ENCODE measurements at places on chromosomes 5 and 9.
A peak's percentile ranks its signal among the peaks of the same experiment; 100 is the strongest.

DNA sequence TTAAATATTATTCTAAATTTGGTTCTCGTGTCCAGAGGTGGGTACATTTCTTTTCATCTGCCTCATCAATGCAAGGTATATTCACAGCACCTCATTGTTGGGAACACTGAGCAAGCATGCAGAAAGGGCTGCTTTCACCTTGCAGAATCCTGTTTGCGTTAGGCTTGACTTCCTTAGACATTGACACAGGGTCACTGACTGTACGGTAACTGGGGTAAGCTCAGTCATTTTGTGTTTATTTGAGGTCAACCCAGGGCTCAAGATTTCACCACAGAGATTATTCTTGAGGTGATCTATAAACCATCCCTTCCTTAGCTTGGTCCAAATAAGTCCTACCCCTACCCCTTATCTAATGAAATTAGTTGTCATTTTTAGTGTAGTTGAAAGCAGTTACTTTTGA is 1.7 kb upstream of the PTPDC1 start:
- no peak for DNase-seq

GRCh38 chr9:69455311-69455710 is 130.3 kb downstream of the ENTREP1 start:
- no peak for DNase-seq

DNA sequence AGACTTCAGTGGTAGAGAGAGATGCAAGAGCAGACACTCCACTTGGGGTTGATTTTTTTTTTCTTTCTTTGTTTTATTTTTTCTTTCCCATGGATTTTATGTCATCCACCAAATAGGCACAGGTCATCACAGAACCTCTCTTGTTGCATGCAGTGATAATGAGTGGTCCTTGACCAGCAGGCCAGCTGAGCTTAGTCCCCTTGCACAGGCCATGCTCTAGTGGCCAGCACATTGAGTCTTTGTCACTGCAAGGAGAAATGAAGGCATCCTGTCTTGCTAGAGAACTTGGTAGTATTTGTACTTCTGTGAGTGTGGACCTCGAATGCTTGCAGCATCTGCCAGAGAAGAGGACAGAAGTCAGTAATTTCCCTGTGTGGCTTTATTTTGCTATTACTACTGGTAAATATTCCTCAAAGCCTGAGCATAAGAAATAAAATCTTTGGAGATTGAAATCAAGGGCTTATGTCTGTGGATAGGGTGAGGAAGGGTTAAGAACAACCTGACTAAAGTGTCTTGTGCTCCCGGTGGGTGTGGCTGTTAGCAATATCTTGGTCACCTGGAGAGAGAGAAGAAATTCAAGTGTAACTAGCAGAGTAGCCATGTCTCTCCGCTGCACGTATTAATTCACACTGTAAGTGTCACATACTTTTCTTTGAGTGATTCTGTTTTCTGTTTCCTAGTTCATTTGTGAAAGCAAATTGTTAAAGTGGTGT is 45.3 kb upstream of the NCS1 start:
- no peak for DNase-seq

DNA sequence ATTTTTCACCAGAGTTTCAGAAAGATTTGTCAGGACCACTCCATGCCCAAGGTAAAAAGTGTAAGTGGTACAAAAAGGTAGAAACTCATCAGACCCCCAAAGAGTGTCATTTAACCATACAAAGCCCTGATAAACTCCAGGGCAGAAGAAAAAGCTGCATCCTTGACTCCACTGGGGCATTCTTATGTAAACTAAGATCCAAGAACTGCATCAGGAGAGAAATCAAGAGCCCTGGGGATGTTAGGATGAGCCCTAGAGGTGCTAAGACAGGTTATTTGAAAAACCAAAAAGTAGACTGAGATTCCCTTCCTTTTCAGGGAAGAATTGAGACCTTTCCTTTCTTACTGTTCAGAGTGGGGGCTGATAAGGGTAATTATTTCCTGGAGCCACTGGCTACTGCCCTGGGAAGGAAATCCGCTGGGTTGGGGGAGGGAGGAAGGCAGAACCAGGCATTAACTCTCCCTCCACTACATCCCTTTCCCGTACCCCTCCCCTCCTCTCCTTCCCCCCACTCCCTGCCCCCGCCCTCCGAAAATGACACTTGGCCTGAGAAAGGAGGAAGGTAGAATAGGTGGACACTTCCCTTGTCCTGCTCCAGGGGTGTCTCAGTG is 54.7 kb downstream of the FXN start:
- DNase-seq: no peak

DNA sequence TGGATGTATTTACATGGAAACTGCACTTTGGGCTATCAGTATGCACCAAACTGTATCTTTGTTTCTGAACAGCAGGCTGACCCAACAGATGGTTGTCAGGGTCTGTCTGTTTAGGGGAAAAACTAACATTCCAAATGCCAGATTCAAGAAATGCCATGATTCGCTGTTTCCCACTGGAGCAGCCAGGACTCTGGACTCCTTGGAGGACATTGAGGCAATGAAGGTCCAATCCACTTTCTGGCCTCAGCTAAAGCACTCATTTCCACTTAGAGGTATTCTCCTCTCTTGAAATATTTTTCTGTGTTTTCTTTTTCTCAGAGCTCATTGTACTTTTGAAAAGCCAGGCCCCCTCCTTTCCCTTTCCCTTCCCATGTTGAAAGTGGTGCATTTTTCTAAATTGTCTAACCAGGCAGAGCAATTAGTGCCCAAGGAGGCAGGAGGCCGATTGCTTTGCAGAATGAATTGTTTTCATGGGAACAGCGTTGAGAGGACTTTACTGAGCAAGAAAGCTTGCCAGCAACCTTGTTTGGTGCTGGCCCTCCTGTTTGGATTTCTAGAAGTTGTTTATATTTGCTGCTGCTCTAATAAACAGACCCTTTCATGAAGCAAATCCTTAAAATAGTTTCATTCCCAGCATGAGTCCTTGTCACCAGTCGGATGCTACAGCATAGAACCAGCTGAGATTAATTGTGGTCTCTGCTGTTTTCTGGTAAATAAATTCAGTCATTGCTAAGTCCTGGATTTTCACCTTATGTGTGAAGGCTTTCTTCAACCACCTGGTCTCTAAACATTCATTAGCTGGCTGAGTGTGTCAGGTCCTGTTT is 132.8 kb upstream of the TAF11L2 start:
- no peak for DNase-seq

GRCh38 chr5:93598091-93599000 is 15.3 kb downstream of the NR2F1 start:
- DNase-seq: no peak

DNA sequence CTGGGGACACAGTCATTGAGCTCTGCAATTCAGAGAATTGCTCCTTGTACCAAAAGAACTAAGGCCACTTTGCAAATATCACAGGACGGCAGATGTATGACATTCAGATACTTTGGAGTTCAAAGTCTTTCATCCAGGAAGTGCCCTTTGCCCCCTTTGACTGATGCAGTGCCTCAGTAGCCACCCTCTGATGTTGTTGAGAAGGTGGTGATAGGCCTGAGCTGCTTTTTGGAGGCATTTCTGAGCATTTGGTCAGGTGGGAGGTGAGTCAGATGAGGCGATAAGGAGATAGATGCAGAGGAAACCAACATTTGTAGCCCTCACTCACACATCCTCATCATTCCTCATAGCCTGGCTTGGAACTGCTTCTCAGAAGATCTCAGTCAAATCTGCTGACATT is 63.4 kb downstream of the ANGPTL2 start:
- no peak for DNase-seq

DNA sequence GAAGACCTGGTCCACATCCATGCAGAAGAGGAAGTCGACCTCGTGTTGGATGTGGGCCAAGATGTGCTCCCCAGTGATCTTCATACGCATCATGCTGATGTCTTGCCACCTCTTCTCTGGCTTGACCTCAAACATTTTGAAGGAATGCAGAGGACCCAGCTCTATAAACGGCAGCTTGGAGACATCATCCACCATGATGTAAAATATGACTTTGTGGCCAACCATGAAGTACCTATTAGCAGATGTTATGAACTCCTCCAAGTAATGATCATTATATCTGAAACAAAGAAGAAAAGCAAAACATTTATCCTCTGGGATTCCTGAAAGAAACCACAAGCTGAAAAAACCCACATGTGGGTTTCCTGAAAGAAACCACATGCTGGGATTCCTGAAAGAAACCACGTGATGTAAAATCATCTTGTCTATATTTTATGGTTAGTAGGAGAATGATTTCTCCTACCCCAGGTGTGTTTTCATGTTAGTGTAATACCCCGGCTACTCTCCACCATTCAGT is 52.3 kb downstream of the GGTA1 start:
- DNase-seq: peak; percentile 63

DNA sequence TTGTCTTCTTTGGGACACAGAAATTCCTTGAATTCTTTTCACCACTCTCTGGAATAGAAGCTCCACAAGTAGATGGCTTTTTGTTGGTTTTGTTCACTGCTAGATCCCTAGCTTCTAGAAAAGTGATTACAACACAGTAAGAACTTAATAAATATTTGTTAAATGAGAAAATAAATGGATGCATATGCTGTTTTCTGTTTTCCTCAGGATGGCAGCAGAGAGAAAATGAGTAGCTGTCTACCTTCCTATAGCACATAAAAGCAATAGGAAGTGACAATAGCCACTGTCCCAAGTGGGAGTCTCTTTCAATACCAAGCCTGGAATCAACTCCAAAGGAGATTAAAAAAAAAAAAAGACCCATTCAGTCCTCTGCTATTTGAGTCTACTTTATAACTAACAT is 100.6 kb upstream of the NREP start:
- no peak for DNase-seq

Measured in BJ (cell line).